ENCODE measurements at places on chromosomes 4 and X. TPM values are rescaled to one million over a fixed set of nuclear protein-coding genes. Genes with fewer than 3 reads are reported as not detected.

ZCCHC4 gene
- 4.6 TPM for total RNA-seq

APEX2 gene
- total RNA-seq = 29.9 TPM

TLR10 gene
- total RNA-seq = not detected

TRAM1L1 gene
- 0.45 TPM for total RNA-seq

PROM1 gene
- total RNA-seq = 0.59 TPM

HTT gene
- 11.4 TPM for total RNA-seq

FGF2 gene
- total RNA-seq = 57.2 TPM

ADH4 gene
- total RNA-seq = not detected

PPA2 gene
- 75.3 TPM for total RNA-seq

GLUD2 gene
- 2.4 TPM for total RNA-seq

Data from A549 treated with Mapracorat at 1 μM for 4 hours (cell line).